ENCODE measurements at places on chromosomes 16 and 17.

- DNase-seq, result peak; percentile 6
Measured at GRCh38 chr17:76353004-76353598, 615 bp downstream of the PRPSAP1 start.

- DNase-seq, result no peak
Measured at GRCh38 chr17:77599699-77600098, 358.8 kb upstream of the TNRC6C start.

GRCh38 chr16:67672306-67672705, 5.7 kb downstream of the C16orf86 start:
- DNase-seq, result no peak

DNA sequence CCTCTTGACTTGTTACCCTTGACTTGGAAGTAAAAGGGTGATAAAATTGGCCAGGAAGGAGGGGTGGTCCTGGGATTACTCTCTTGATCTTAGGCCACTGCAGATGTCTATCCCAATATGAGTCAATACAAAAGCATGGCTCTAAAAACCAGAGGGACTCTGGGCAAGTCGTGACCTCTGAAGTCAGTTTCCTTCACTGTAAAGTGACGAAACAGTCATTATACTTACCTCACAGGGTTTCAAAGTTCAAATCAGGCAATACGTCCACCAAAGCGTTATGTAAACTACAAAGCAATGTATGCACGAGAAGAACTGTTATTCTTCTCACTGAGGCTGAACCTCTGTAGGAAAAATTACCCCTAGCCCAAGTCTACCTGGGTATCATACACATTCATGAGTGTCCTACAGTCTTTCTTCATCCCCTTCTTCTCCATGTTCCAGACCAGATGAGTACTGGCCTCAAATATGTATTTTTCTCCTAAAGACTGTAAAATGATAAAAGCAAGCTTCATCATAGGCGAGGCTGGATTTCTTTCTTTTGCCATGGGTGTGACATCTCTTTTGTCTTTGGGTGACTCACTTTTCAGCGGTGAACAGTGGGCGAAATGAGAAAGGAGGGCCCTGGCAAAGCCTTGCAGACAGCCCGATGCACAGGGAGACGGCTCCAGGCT, 34.5 kb upstream of the CLEC18B start:
- DNase-seq, result no peak

DNA sequence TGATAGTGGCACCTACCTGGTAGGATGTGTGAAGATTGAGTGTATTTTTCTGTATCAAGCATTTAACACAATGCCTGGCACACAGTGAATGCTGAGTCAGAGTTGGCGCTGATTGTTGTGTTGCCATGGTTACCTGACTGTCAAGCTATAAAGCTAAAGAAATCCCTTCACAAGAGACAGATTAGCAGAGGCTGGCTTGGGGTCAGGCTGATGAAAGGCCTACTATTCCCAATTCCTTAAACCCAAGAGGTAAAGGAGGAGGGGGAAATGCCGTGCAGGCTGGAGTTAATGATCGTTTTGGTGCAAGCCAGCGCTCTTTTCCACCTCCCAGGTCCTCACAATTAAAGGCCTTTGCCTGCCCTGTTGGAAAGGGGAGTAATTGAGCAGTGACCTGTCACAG, 5.9 kb downstream of the CLEC19A start:
- no peak for DNase-seq

GRCh38 chr17:11608396-11608795, 10.1 kb downstream of the DNAH9 start:
- DNase-seq, result no peak

GRCh38 chr16:31082368-31083045, 6.2 kb downstream of the PRSS53 start:
- peak; percentile 48 for DNase-seq

GRCh38 chr17:79777894-79778503, at the start of gene CBX2:
Gene CBX2 (plus strand): TSS chr17:79778148. CDS start chr17:79778236, 88 bp downstream.
- DNase-seq, result peak; percentile 67

DNA sequence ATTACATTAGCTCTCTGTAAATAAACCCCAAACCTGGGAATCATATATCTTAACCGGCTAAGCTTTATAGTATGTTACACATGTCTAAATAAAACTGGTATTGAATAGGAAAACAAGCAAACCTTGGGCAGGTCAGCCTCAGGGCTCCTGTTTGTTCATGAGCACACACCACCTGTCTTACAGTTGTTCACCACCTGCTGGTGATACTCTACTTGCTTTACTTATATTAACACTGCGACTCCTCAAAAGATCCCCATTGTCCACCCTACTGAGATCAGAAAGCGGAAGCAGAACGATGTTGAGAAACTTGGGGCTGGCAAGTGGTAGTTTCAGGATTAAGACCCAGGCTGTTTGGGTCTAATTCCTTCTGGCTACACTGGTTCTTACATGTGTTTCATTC, 16.4 kb downstream of the CDH13 start:
- no peak for DNase-seq

- DNase-seq, result no peak
Measured at GRCh38 chr17:1967213-1967612, 57.9 kb downstream of the RTN4RL1 start.

DNA sequence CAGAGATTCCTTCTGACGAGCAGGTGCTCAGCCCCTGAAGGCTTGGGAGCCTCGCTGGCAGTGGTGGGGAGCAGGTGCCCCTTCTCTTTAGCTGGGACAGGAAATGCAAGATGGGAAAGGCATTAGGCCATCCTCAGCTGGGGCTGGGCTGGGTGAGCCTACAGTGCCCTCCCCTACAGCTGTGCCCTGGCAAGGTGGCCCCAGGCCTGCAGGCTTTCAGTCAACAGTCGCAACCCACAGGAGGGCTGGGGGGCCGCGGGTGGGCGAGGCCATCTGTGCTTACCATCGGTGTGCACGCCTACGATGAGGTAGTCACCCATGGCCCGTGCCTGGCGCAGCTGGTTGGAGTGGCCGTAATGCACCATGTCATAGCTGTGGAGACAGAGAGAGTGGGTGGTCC, 2.0 kb downstream of the PCYT2 start:
- DNase-seq, result no peak

DNA sequence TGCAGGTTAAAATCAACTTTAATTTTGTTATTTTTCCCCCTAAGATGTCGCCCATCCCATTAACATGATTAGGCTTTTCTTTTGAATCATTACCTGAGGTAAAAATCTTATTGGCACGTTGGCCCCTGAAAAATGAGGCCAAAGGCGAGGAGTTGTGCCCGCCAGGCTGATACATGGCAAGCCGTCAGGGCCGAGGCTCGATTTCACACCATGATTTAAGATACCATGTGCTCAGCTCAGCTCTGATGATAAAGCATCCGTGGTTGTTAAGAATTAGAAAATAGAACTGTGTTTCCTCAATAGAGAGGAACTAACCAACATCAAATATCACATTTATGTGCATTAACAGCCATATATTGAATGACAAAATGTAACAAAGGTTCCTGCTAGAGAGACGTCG, 972.9 kb upstream of the SOX9 start:
- DNase-seq, result no peak

- DNase-seq, result no peak
Measured at GRCh38 chr17:57928928-57929327, 26.3 kb downstream of the CUEDC1 start.

GRCh38 chr17:50134206-50135110, 4.5 kb upstream of the SAMD14 start:
- DNase-seq, result no peak

DNA sequence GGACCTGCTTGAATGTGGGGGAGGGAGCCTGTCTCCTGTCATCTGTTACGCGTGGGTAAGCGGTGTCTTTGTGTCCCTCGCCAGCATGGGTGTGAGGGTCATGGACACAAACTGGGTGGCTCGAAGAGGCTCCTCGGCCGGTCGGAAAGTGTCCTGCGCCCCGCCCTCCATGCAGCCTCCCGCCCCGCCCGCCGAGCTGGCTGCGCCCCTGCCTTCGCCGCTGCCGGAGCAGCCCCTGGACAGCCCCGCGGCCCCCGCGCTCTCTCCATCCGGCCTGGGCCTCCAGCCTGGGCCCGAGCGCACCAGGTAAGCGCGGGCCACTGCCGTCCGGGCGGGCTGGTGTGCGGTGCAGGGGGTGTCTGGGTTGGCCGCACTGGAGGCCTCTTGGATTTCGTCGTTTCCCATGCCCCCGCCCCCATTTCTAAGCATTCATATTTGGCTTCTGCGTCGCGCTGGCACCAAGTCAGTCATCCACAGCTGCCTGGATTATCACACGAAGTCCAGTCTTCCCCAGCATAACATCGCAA, 43.8 kb downstream of the ELAC2 start:
- DNase-seq, result no peak

DNA sequence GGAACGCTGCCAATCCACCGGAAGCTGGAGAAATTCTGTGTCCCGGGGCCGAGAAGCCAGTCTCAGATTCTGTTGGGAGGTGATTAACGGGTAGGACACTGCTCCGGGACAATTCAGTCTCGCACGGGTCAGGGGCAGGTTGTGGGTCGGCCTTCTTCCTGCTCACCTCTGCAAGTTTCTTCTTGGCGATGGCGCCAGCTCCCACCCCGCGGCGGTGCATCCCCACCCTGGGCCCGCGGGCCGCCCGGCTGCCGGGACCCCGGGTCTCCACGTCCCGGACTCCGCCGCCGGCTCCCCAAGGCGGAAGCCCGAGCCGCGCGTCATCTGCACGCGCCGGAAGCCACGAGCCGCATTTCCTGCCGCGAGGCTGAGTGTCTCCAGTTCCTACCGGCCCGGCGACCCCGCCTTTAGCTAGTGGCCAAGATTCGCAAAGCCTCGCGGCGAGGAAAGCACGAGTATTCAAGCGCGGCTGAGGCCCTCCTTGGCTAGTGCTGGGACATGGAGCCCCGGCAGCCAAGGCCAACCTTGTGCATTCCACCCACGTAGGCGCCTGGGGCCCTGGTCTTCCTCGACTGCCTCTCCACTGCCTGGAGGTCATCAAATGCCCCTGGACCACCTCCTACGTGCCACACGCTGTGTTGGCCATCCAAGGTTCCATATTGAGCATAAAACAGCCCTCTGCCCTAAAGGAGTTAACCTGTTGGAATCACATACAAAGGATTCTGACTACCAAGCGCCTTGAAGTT, at the start of gene SNF8:
SNF8 (minus strand) TSS at position 328 of the 746 bp plus-strand sequence; CDS start at position 220, 108 bp downstream.
- DNase-seq, result peak; percentile 96

DNA sequence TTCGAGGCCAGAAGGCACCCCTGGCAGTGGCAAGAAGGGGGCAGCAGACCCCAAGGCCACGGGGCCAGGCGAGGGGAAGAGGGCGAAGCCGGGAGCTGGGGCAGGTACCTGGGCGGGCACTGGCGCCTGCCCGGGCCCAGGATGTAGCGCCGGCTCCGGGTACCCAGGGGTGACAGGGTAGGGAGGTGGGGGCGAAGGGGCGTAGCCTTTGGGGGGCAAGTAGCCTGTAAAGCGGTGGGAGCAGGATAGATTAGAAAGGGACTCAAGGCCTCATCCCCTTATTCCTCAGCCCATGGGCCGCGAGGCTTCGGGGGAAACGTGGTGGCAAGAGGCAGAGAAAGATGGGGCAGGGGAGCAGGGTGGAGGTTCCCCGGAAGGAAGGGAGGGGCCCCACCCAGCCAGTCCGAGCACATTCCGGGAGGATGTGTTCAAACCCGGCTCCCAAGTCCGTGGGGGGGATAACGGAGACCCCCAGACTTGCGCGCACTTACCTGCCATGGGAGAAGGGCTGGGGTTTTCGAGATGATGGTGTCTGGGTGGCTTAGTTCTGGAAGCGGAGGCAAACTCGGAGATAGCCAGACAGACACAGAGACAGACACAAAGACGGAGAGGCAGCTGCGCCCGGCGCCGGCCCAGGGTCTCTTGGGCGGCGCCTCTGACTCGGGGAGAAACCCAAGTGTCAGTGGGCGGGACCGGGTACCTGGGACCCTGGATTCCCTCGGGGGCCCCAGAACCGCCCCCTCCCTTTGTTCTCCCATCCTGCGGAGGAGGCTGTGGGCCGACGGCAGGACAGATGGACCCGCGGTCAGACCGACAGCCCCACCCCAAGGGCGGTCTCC, 493 bp downstream of the PLSCR3 start:
- DNase-seq, result peak; percentile 71

DNA sequence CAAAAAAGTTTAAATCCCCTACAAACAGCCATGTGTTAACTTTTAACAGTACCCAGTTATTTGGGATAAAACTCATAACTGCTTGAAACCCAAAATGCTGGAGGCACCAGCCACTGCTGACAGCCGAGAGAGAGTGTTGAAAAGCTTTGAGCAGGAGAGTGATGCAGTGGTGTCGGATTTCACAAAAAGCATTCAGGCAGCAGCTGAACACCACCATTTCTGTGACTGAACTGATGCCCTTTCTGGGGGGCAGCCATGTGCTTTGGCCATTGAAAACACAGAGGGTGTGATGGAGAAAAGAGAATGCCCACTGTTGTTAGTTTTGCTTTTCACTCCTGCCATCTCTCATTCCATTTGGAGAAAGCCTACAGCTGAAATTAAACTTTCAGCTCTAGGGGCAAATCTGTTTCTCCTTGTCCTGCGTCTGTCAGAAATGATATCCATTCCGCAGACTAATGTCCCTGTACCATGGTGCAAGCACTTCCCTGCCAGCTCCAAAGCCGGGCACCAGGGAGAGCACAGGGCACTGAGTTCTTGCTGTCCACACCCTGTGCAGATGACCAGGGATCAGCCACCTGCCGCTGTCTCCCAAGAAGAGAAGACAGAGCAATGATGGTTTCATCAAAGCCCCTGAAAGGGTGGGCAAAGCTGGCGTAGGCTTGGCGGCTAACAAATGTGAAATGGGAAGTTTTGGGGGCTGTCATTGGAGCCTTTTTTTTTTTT, 16.6 kb upstream of the MLYCD start:
- no peak for DNase-seq

DNA sequence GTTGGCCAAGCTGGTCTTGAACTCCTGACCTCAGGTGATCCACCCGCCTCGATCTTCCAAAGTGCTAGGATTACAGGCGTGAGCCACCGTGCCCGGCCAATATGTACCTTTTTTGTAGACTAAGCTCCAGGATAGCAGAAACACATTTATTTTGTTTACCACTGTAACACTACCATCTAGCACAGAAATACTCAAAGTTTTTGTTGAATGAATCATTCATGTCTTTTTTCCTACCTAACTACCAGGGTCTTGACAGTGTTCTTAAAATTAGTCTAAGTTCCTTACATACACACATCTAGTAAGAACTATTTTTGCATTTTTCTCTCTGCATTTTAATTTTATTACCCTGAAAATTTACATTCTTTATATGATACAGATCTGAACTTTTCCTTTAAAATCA, 44.4 kb downstream of the AKAP10 start:
- no peak for DNase-seq

- no peak for DNase-seq
Measured at GRCh38 chr17:44266402-44267164, 1.4 kb downstream of the SLC4A1 start.
